ENCODE measurements at places on chromosomes 1 and 21.
A peak's percentile ranks its signal among the peaks of the same experiment; 100 is the strongest.

DNA sequence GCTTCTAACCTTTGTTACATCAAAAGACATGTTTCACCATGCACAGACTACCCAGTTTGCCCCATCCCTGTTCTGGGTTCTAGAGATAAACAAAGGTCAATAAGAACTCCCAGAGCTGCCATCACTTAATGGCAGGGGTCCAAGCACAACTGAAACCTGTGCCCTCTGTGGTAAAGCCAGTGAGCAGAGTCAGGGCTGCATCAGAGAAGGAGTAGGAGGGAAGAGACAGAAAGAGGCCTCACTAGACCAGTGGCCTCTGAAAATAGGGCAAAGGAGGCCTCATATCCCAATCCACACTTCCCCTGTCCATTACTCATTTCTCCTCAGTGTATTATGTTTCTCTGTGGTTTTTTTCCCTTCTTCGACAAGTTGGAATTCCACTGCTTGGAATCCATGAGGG lies 10.2 kb downstream of the ATP1A2 start:
- DNase-seq, result no peak

DNA sequence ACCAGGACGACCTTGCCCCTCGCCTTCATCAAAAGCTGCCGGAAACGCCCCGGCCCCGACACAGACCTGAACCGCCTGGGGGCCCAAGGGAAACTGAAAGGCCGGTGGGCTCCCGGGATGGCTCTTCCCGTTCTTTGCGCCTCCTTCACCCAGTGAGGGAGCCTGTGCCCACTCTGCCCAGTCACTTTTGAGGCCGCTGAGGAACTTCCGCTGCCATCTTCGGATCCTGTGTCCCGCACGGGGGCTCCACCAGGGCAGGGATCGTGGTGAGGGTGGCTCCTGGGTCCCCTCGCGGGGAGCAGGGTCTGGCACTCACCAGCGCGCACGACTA lies 104.0 kb downstream of the PPIAL4G start:
- DNase-seq, result no peak

- no peak for DNase-seq
Observed at GRCh38 chr1:84869720-84870119, 23.3 kb downstream of the LPAR3 start.

DNA sequence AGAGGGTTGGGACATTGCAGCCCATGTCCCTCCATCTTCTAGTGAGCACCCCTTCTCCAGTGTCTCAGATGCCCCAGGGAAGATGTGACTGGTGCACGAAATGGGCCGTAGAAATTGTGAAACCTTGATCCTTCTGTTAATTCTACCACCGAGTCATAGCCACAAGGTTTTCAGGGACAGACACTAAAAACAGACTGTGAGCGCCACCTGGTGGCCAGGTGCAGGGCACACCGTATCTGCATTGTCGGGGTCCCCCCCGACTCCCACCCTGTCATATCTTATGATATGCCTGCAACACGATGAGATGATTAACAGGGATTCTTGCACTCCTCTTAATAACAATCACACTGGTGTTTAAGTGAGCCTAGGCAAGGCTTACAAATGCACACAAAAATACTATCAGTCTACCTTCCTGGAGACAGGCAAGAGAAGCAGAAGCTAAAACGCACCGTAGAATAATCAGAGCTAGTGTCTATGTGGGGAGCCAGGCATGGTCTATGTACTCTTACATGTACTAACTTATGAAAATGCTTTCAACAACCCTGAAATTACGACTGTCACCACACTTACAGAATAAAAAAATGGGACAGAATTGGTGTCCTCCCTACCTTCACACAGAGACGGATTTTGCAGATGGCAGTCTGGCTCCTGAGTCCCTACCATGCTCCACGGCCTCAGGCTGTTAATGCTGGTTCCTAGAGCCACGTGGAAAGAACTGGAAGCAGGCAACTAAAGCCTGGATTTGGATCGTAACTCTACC lies 57.9 kb downstream of the FHAD1 start:
- peak; percentile 71 for DNase-seq

GRCh38 chr1:46181343-46182260 lies 5.3 kb upstream of the P3R3URF start:
- peak; percentile 23 for DNase-seq

DNA sequence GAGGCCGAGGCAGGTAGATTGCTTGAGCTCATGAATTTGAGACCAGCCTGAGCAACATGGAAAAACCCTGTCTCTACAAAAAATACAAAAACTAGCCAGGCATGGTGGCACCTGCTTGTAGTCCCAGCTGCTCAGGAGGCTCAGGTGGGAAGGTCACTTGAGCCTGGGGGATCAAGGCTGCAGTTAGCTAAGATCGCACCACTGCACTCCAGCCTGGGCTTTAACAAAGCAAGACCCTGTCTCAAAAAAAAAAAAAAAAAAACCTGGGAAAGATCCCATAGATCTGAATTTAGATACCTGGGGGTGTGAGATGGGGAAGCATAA lies 32.9 kb downstream of the NIBAN1 start:
- DNase-seq, result no peak

GRCh38 chr1:7642781-7643529 lies 128.1 kb upstream of the VAMP3 start:
- DNase-seq, result no peak

GRCh38 chr1:7098641-7099040 lies 313.4 kb downstream of the CAMTA1 start:
- no peak for DNase-seq

GRCh38 chr1:71166178-71167173 lies 85.6 kb upstream of the ZRANB2 start:
- DNase-seq, result no peak

- no peak for DNase-seq
Observed at GRCh38 chr1:50700214-50700613, 259.9 kb downstream of the FAF1 start.
